KG1 (cell line): ENCODE measurements at places on chromosomes 1 and 21.

DNA sequence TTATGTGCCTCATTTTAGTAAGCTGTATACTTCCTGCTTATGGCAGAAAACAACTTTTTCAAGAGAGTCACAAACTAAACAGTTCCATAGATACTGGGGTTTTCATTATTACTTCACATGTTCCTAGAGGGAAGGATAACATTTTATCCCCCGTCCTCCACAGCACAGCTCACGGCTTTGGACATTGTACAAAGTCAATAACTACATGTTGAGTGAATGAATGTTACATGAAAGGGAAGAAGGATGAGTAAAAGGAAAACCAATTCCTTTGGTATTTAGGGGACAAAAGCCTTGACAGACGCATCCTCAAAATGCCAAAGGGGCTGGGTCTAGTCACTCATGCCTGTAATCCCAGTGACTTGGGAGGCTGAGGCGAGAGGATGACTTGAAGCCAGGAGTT lies 14.8 kb downstream of the PI4KB start:
- no peak for DNase-seq

GRCh38 chr1:37570528-37571334 lies 14.0 kb downstream of the DNALI1 start:
- no peak for DNase-seq

DNA sequence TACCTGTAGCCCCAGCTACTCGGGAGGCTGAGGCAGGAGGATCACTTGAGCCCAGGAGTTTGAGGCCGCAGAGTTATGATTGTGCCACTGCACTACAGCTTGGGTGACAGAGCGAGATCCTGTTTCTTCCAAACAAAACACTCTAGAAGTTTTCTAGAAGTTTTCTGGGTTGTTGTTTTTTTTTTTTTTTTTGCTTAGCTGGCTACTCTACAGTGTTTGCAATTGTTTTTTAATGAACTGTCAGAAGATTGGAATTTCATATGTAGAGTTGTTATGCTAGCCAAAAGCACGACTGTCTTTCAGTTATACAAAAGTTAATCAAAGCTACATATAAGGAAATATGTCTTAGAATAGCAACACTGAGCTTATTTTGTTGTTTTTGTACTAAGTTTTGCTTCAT lies 30.9 kb upstream of the NEXN start:
- DNase-seq, result no peak

- no peak for DNase-seq
These were observed 19.5 kb upstream of the UQCRHL start for GRCh38 chr1:15826810-15827507.

GRCh38 chr1:2539312-2539907 lies 9.3 kb upstream of the HES5 start:
- DNase-seq, result peak; percentile 6

GRCh38 chr1:13730751-13731482 lies 30.9 kb downstream of the PRDM2 start:
- DNase-seq, result peak; percentile 55

- DNase-seq, result no peak
These were observed 18.1 kb upstream of the ENAH start for GRCh38 chr1:225670806-225671733.

DNA sequence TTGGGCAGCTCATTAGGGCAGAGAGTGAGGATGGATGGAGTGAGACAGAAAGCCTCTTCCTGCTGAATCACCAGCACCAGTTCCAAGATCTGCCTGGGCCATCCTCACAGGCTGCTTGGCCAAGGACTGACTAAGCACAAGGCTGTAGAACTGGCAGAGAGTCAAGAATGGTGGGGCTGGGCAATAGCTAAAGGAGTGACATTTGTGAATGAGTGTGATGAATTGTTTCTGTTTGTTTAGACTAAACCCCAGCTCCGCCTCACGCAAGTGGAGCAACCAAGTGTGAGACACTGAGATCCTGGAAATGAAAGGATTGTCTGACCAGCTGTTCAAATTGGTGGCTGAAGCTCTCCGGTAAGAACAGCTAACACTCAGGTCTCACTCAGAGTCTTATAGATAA lies 38.6 kb downstream of the BRINP2 start:
- no peak for DNase-seq

GRCh38 chr1:90149101-90149500 lies 154.2 kb downstream of the ZNF326 start:
- no peak for DNase-seq

DNA sequence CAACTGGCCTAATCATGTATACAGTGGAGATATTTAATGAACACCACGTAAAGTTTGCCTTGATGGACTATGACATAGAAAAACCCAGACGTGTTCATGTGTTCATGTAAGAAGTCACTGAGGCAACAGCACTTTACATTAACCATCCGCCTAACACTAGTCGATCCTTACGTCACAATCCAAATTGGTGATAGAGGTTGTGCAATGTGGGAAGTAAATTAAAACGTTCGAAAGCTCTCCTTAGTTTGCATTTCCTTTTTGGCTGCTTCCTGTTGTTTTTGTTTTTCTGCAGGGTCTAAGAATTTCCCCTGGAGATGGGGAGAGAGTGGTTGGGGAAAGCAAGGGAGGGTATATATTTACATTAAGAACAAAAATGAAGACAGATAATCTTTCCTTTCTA lies 587.5 kb upstream of the ADGRL2 start:
- DNase-seq, result no peak

DNA sequence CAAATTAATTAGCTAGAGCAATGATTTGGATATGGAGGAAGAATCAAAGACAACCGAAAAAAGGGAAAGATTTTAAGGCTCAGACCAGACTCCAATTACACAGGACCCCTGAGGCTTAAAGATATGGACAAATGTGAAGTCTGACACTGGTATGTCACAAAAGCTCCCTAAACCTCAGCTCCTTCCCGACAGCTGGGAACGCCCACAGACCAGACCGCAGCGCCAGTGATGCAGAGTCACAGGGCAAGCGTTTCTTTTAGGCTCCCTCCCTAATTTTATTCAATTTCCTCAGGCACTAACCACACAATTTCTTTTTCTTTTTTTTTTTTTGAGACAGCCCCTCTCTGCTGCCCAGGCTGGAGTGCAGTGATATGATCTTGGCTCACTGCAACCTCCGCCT lies 40.2 kb downstream of the NID1 start:
- no peak for DNase-seq

DNA sequence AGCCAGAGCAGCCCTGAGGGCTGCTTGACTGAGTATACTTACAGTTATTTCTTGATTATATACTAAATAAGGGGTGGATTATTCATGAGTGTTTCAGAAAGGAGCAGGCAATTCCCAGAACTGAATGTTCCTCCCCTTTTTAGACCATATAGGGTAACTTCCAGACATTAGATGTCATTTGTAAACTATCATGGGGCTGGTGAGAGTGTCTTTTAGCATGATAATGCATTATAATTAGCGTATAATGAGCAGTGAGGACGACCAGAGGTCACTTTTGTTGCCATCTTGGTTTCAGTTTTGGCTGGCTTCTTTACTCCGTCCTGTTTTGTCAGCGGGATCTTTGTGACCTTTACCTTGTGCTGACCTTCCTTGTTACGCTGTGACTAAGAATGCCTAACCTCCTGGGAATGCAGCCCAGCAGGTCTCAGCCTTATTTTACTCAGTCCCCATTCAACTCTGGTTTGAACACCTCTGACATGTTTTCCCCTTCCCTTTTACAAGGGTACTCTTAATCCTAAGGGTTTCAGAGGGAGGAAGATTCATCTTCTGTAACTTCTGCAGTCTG lies 16.2 kb downstream of the KCTD3 start:
- no peak for DNase-seq

DNA sequence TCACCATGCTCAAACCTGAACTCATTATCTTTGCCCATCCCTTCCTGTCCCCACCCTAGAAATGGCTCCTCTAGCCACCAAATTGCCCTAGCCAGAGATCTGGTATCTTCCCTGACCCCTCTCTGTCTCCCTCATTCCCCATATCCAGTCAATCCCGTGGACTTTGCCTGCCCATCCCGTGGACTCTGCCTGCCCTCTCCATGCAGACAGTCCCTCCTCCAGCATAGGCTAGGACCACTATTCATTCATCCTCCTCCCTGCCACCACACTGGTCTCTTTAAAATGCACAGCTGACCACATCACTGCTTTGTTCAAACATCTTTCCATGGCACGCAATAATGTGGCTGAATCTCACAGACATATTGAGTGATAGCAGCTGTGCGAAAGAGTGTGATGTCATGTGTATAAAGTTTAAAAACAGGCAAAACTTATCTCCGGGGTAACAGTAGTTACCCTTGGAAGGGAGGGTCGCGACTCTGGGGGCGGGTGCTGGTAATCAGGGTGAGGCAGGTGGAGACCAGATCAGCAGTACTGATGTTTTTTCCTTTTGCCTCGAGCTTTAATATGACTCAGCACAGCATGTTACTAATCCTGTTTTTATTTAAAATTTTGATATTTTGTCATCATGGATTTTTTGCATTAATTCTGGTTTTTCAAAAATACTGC lies 4.8 kb upstream of the SLC2A1 start:
- DNase-seq, result no peak

- DNase-seq, result no peak
These were observed 40.7 kb downstream of the HHAT start for GRCh38 chr1:210369425-210369824.

GRCh38 chr1:27372808-27373690 lies 1.6 kb downstream of the FCN3 start:
- no peak for DNase-seq

DNA sequence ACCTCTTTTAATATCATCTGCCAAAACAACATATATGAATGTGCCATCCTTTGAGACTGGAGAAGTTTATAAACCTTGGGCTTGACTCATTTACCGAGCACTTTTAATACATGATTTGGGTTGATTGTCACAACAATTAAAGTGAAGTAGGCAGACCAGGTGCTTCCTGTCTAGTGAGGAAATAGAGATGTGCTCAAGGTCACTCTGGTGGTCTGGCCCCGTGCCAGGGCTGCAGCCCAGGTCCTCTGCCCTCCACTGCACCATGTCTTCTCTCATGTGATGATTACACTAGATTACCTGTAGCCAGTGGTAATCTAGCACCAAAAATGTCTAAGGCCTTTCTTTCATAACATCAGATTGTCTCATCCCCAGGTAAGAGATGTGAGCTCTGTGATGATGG lies 61.8 kb upstream of the LAMC2 start:
- DNase-seq, result no peak

DNA sequence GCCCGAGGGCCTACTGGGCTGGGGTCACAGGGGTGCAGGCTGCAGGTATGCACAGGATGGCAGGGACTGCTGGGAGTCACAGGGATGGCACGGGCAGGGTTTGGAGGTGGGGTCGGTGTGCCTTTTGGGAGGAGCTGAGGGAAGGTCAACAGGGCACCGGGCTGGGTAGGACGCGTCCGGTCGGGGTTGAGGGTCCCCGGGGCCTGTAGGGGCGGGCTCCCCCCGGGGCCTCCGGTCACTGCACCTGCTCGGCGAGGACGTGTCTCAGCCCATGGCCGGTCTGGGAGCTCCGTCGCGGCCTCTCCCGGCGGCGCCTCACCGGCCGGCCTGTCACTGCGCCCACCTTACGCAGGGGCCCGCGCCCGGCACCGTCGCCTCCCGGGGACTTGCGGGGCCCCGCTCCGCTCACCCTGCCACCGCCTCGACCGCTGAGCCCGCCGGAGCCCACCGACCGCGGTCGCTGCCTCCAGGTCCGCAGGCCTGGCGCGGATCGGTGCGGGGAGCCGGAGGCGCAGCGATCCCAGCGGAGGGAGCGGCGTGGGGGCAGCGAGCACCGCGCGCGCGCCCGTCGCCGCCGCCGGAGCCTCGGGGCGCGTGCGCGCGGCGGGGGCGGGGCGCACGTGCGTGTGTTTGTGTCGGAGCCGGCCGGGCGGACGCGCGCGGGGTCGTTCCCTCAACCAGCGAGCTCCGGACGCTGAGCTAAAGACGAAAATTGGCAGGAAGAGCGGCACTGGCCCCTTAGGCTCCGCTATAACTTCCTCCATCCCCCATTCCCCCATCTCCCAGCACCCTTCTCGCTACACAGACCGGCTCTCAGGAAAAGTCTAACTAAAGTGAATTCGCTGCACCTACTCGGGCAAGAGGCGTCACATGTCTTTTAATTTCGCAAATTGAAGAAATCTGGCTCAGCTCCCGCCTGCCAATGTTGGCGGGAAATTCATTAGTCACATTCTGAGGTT lies at the start of gene AMIGO1:
Gene AMIGO1 (minus strand): TSS at position 552 of the 959 bp plus-strand sequence. CDS start 815 bp downstream, outside the sequence.
- peak; percentile 28 for DNase-seq

DNA sequence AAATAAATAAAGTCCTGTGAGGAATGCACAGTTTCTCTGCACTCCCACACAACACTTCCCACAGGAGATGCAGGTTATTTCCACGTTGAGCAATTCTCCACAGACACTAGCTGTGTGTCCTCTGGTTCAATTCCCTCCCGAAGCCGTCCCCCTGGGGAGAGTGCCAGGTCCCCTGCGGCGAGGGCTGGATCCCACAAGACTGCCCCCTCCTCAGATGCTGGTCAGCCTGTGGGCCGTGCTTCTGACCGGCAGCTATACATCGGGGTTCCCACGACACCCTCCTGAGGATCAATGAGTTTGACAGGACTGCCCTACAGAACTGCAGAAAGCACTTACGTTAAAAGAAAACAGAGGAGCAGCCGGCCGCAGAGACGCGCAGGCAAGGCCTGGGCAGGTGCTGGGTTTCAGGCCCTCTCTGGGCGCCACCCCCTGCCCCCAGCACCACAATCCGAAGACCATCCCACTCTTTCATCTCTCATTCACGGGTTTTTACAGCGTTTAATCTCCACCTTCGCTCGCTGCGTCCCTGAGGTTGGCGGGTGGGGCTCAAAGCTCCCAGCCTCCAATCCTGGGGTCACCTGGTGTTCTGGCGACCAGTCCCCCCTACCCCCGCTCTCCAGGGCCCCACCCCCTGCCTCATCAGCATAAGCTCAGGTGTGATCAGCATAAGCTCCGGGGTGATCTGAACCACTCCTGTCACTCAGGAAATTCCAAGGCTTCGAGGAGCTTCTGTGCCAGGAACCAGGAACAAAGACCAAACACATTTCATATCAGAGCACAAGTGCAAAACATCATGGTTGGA lies 9.3 kb downstream of the SLC35E2B start:
- no peak for DNase-seq

GRCh38 chr1:111666828-111667227 lies 47.2 kb downstream of the RAP1A start:
- DNase-seq, result no peak

DNA sequence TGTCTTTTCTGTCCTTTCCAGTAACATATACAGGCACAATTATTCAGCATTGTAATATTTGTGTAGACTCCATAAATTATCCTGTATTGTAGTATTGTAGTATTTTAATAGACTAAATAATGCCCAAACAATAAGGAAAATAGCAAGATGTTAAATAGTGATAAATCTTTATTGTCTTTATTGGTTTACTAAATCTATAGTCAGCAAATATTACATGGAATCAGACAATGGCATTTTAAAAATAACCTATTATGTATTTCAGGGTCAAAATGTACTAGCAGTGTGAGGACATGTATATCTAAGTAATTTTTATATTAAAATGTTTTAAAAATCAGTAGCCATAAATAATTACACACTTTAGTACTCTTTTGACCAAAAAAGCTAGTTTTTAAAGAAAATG lies 202.3 kb downstream of the GREM2 start:
- DNase-seq, result no peak
